NCI-H1436 treated with DMSO at 0.1 percent for 48 hours (cell line): ENCODE measurements at places on chromosomes 13 and 19.

DNA sequence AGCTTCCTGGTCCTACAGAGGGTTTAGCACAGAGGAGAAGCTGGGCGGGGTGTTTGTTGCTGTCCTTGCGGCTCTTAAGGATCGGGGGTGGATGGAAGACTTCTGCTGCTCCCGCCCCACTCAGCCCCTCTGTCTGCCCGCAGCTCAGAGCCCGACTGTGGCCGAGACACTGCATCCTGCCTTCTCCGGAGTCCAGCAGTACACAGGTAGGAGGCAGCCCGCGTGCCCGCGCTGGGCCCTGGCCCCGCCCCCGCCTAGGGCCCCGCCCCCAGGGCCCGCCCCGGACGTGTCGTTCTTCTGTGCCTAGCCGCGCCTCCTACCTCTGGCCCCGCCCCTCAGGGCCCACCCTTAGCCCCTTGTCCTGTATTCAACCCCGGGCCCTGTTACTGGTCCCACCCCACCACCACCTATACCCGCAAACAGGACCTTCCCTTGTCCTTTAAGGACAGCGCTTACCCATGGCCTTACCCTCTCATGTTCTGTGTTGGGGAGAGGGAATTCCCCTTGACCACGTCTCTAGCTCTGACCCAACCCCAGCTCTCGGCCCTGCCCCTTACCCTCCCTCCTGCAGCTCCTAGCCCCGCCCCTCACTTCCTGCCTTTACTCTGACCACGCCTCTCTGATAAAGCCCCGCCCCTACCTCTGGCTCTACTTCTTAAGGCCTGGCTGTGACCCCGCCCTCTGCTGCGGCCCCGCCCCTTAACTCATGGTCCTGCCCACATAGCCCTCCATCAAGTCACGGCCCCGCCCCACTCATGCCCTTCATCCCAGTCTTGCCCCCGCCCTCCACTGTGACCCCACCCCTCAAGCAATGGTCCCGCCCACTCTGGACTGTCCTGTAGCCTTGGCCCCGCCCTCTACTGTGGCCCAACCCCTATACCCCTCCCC is 60.5 kb downstream of the CELF5 start:
- no peak for DNase-seq

GRCh38 chr19:15337202-15337601 is 4.9 kb upstream of the BRD4 start:
- no peak for DNase-seq

GRCh38 chr13:59701261-59701660 is 462.5 kb downstream of the DIAPH3 start:
- DNase-seq = no peak

DNA sequence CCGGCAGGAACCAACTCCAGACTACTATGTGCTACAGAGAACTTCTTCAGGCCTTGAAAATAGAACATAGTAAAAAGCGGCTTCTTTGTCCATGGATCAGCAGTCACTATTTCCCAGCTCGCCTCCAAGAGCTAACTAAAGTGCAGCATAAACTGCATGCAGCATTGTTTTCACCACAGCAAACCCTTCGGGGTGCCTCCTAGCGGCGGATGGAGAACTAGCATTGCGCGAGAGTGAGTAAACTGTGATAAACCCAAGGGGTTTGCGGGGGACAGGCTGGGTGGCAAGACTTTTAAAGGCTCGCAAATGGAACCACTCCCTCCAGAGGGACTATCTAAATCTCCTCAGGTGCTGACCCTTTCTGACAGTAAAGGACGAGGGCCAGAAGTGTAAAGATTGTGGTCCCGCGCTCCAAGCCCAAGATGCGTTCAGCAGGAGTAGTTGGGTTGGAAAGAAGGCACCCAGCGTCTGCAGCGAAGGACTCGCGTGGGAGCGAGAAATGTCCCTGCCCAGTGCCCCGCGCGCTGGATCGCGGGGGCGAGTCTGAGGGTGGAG is 21.5 kb upstream of the SGCG start:
- DNase-seq = no peak

- no peak for DNase-seq
Measured at GRCh38 chr19:29670255-29670654, 5.0 kb downstream of the PLEKHF1 start.

- DNase-seq = peak; percentile 92
Measured at GRCh38 chr13:70189981-70190380, 81.7 kb upstream of the KLHL1 start.

DNA sequence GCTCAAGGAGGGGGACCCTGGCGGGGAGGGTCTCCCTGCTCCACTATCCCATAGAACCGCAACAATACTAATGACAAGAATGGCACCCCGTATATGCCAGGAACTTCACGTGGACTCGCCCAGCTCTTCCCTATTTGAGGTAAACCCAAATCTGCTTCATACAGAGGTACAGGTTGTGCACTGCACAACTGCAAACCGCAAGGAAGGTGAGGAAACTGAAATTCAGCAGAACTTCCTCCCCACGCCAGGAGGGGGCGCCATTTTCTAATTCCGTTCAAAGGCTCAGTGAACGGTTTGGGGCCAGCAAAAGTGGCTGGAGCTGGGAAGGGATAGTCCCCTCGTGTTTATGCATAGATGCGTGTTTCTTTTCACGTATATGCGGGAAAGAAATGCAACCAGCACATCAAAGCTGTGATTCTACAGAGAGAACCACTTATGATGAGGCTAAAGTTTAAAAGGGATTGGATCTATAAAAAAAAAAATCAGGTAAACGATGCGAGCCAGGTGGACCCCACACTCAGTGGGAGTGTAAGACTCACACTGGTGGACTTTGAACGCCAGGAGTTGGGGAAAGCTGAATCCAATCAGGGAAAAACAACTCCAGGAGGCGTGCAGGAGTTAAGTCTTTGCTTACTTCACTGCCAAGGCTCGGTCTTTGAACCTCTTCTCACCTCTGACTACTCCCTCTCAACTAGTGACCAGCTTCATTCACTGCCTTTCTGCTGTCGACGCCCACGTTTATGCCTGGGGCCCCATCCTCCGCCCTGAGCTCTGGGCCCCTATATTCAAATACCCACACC is 20.3 kb downstream of the C19orf81 start:
- DNase-seq = no peak

DNA sequence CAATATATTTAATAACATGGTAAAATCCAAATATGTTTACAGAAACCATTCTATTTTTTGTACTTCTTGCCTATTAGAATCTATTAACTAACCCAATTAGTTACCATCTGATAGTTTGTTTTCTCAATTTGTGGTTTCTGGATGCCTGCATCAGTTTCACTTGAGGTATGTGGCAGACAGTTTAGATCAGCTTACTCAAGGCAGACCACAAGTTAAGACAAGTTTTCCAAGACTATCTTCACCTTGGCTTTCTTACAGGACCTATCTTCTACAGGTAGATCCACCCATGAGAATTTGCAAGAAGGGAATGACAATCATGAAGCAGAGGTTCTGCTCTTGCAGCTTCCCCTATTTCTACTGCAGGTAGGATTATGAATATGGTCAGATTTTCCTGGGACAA is 458.6 kb downstream of the DACH1 start:
- no peak for DNase-seq

- DNase-seq = no peak
Measured at GRCh38 chr13:51122868-51123566, 11.9 kb upstream of the C13orf42 start.

GRCh38 chr13:29436291-29436690 is 159.2 kb downstream of the SLC7A1 start:
- DNase-seq = no peak

DNA sequence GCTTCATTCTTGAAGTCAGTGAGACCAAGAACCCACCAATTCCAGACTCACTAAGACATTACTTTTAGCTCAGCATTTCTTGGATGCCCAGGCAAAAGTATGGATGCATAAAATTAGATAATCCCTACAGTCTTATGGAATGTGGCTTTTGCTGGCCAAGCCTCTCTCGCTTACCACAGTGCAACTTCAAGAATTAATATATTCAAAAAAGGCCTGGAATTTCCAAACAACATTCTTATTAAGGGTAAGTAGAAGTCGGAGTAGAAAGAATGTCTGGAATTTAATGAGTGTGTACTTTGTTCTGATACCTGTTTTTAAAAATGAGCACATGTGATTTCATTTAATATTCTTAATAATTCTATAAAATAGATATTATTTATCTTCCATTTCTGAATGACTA is 302.4 kb upstream of the TMTC4 start:
- no peak for DNase-seq

GRCh38 chr19:2722541-2723344 is 1.6 kb upstream of the DIRAS1 start:
- DNase-seq = no peak

GRCh38 chr13:97307882-97308624 is 85.9 kb downstream of the MBNL2 start:
- DNase-seq = no peak

DNA sequence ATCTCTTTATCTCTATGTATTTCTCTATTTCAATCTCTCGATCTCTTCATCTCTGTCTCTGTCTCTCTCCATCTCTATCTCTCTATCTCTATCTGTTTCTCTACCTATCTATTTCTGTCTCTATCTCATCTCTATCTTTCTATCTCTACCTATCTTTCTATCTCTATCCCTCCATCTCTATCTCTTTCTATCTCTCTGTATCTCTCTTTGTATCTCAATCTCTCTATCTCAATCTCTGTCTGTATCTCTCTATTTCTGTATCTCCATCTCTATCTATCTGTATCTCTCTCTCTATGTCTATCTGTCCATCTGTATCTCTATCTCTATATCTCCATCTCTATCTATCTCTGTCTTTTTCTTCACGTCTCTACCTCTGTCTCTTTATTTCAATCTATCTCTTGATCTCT is 25.2 kb downstream of the TNFSF9 start:
- DNase-seq = no peak

DNA sequence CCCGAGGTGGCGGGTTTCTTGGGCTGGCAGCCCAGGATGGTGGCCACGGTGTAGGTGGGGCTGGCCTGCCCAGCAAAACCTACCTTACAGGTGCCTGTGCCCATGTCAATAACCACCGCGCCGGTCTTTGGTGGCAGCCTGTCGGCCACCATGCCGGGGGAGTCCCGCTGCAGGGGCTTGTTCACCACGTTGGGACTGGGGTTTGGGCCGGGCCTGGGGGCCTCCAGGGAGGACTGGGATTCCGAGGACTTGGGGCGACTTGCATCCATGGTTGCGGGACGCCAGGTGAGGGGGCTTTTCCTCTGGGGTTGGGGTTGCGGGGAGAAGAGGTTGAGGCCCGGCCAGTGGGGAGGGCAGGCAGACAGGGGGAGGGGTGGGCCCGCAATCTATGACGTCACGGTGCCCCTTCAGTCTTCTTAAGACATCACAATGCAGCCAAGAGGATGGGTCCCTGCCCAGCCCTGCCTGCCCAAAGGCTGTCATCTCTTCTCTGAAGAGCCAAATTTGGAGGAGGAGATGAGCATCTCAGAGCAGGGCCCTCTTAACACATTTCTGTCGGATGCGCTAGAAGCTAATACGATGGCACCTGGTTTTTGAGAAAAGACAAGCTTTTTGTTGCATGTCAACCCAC is at the start of gene ACTL9:
Gene ACTL9, minus strand, starts transcription at position 363 of the 631 bp plus-strand sequence. Its CDS starts 94 bp downstream, at position 269.
- no peak for DNase-seq

DNA sequence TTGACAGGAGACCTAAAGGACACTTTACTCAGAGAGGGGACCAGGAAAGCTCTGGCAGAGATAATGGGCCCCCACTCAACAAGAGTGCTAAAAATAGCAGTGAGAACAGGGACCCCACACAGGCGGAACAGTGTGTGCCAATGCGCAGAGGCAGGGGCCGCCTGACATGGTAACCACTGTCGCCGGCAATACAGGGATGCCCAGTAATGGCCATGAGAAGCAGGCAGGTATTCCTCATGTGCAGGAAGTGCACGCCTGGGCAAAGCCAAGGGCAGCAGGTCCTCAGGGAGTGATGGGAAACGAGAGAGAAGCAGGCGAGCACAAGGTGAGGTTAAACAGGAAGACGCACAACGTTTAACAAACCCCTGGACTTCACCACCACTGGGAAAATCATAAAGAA is 757.1 kb downstream of the LIG4 start:
- DNase-seq = no peak

- no peak for DNase-seq
Measured at GRCh38 chr19:7868671-7869452, 5.3 kb downstream of the PRR36 start.

- DNase-seq = no peak
Measured at GRCh38 chr13:112891477-112892401, 77.3 kb upstream of the MCF2L start.

GRCh38 chr13:93244918-93245280 is 18.3 kb downstream of the GPC6 start:
- DNase-seq = no peak

DNA sequence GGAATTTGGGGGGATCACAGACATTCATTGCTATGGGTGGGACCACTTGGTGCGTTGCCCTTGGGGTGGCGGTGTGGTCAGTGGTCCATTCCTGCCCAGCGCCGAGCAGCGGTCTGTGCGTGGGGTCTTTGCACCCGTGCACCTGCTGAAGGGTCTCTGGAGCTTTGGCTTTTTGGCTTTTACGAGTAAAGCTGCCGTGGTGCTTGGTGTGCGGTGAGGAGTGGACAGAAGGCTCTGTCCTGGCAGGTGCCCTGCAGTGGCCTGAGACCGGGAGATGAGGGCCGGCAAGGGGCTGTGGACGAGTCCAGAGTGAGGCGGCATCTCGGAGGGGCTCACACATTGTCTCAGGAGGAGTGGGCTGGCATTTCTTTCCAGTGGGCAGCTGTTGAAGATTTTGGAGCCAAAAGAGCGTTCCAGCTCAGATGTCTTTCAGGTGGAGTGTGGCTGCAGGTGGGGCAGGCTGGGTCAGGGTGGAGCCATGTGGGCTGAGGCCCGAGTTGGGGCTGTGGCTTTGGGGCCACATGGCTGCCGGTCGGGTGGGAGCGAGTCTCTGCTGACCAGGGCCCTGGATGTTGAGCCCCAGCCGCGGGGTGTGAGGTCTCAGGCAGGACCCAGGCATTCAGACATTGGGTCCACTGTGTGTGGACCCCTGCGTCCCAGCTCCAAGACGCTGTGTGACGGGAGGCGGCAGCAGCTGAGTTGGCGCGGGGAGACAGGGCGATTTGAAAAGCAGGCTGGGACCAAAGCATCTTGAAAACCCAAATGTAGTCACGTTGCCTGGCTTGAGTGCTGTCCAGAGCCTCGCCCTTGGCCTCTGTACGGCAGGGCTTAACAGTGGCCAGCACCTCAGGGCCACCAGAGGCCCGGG is 11.7 kb downstream of the GNA11 start:
- no peak for DNase-seq

DNA sequence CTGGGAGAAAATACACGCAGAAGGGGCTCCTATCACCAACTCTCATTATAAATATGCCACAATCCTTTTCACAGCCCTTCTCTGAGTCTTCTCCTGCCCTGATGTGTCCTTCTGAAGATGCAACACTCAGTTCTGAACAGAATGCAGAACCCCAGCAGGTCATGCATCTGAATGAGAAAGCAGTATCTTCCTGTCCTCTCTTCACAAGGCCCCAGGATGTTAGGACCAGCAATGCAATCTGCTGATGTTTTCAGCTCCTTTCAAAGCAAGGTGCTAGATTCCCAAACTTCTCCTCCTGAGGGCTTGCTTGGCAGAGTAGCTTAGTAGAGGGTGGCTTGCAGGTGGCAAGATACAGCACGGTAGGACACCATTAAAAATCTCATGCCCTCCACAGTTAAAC is 22.3 kb upstream of the DOCK9 start:
- DNase-seq = no peak

- DNase-seq = no peak
Measured at GRCh38 chr19:8905342-8905741, 73.2 kb downstream of the MBD3L1 start.
